ENCODE measurements at places on chromosomes 6 and 20.

DNA sequence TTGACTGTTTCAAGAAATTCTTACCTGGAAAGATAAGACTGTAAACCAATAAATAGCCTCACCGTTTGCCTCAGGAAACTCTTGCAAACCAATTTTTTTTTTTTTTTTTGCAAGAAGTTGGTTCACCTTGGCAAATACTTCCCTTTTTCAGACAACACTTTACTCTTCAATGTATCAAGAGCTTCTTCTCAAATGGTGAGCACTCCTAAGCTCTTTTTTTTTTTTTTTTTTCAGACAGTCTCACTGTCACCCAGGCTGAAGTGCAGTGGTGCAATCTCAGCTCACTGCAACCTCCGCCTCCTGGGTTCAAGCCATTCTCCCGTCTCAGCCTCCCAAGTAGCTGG lies 22.7 kb upstream of the SNTA1 start:
- DNase-seq = no peak

DNA sequence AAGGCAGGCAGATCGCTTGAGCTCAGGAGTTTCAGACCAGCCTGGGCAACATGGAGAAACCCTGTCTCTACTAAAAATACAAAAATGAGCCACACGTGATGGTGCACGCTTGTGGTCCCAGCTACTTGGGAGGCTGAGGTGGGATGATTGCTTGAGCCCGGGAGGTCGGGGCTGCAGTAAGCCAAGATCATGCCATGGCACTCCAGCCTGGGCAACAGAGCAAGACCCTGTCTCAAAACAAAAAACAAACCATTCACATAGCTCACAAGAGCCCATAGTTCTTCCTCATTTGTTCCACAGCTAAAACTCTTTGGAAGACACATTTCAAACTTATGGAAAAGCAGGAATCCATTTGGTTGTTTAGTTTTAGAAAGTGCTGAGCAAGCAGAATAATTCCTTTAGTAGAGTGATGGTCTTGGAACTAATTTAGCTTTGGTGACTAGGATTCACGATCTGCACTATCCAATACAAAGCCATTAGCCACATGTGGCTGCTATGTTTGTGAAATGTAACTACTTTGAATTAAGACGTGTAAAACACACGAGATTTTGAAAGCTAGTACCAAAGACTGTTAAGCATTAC lies 4.1 kb downstream of the ZNFX1 start:
- no peak for DNase-seq

DNA sequence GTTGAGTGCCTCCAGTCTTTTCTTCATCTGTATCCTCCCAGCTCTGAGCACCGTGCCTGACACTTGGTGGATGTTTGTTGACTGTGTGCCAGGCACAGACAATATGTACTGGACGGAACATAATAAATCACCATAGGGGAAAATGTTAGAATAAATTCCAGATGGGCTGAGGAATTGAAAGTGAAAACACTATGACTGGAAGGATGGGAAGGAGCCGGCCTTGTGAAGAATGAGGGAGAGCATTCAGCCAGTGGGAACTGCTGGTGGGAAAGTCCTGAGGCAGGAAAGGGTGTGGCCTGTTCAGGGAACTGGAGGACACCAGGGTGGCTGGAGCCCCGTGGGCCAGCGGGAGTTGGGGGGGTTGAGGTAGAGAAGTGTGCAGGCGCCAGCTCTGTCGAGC lies 75.4 kb downstream of the MTHFD1L start:
- no peak for DNase-seq

DNA sequence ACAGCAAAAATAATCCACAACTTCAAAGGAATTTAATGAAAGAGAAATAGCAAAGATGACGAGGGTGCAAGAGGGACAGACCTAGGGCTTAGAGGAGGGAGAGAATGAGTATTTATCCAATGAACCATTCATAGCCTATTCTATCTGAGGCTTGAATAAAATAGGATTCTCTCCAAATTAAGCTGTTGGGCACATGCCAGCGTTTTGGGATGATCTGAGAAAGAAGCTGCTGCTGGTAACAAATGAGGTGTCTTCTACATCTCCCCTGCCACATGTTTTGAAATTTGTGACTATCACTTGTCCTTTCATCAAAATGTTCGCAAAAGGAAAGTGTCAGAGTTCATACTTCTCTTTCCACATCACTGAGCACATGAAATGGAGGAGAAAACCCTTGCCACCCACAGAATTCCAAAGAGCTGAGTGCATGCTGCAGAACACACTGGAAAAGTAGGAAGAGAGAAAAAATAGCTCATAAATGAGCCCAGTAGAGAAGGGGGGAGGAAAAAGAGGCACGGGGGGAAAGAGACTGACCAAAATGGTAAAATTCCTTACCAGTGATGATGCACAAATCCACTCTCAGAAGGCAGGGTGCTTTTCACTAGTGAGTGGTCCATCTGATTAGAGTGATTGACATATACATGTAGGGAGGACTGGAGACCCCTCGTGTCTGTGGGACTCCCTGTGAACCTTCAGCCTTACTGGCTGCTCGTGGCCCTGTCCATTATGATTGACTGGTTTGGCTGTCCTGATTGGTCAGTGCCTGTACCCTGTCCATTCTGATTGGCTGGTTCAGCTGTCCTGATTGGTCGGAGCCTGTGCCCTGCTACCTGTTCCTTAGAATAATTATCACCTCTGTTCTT lies 180.5 kb downstream of the OGFRL1 start:
- no peak for DNase-seq

DNA sequence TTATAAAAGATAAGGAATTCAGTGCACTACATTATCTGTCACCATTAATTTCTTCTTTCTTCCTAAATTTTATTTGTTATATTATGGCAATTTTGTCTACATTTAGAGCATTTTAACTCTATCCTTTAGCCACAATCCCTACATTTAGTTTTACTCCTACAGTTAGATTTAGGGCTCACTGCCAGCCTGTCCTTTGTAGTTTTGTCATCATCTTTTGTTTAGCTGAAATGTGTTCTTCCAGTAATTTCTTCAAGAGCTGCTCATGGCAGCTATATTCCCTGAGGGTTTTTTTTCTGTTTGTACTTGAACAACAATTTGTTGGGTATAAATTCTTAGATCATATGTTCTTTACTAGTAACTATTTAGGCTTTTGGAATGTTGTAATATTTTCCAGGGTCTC lies 72.7 kb upstream of the B3GAT2 start:
- DNase-seq = no peak
